Omental fat pad (tissue), 4 donors: ENCODE measurements at places on chromosomes 16 and 17. TPM values are rescaled to one million over a fixed set of nuclear protein-coding genes. Genes with fewer than 3 reads are reported as not detected.

GRCh38 chr16:85132456-85133289 is 20.4 kb upstream of the CIBAR2 start:
- no peak for DNase-seq

CDK5R1 gene
- total RNA-seq, result 1.1 TPM

HCRT gene
- total RNA-seq, result not detected

IKZF3 gene
- total RNA-seq, result 5.5 TPM

HSD3B7 gene
- 23.2 TPM for total RNA-seq
